ENCODE measurements at places on chromosomes 4 and X. TPM values are rescaled to one million over a fixed set of nuclear protein-coding genes. Genes with fewer than 3 reads are reported as not detected.

- H3K4me1 ChIP-seq = no peaks in the 10 kb centered on the region
- H3K36me3 ChIP-seq = no peaks in the 10 kb centered on the region
- no peaks in the 10 kb centered on the region for H3K27me3 ChIP-seq
- H3K27ac ChIP-seq = no peak overlapping the region
These were observed 514.6 kb upstream of the KLHL4 start for GRCh38 chrX:87003031-87003430.

MCF2 gene
- not detected for total RNA-seq

DNA sequence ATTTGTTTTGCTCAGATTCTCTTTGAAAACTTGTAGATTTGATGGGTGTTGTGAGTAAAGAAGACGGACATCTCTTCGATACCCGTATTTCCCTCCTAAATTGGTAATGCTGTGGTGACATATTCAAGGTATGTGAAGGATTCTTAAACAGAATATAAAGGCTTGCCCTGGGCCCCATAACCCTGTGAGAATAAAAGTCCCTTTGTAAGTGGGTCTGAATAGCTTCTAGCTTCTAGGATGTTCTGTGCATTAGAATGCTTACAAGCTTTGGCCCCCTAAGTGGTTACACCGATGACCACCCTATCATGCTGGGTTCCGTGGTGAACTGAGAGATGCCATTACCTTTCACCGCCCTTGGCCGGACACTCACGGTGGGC is 574 bp upstream of the MOB1B start:
- no peaks in the 10 kb centered on the region for H3K4me1 ChIP-seq
- no peaks in the 10 kb centered on the region for H3K27me3 ChIP-seq
- no peak for DNase-seq
- peak overlapping the region; percentile 60 for H3K4me3 ChIP-seq
- H3K36me3 ChIP-seq = no peaks in the 10 kb centered on the region
- peak overlapping the region; percentile 56 for H3K27ac ChIP-seq

DNA sequence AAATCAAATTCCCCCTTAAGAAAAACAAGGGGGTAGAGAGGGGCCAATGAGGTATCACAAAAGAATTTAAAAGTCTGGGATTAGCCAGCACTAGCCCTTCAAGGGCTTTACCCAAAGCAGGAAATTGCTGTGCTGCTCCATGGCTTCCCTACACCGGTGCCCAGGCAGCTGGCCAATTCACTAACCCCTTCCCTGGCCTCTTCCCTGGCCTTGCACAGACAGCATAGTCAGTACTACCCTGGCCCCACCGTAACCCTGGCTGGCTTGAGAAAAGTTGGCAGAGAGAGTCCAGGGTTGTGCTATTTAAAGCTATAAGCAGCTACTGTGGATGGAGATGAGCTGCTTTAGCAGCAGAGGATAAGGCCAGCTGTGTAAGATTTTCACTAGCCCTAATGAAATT is 43.1 kb downstream of the ADAMTS3 start:
- H3K4me3 ChIP-seq = no peak overlapping the region
- H3K36me3 ChIP-seq = no peaks in the 10 kb centered on the region
- H3K4me1 ChIP-seq = no peaks in the 10 kb centered on the region

- no peaks in the 10 kb centered on the region for H3K36me3 ChIP-seq
- no peaks in the 10 kb centered on the region for H3K27me3 ChIP-seq
- no peaks in the 10 kb centered on the region for H3K4me1 ChIP-seq
- no peak overlapping the region for H3K4me3 ChIP-seq
- DNase-seq = no peak
These were observed 33.4 kb downstream of the COX18 start for GRCh38 chr4:73036123-73036522.

- DNase-seq = no peak
- no peaks in the 10 kb centered on the region for H3K27me3 ChIP-seq
- H3K4me1 ChIP-seq = no peaks in the 10 kb centered on the region
- H3K27ac ChIP-seq = no peak overlapping the region
These were observed 46.2 kb upstream of the TXK start for GRCh38 chr4:48180234-48180633.

GRCh38 chrX:102712981-102713625 is 855 bp downstream of the GPRASP2 start:
- no peaks in the 10 kb centered on the region for H3K36me3 ChIP-seq
- H3K4me1 ChIP-seq = no peaks in the 10 kb centered on the region
- H3K27ac ChIP-seq = no peak overlapping the region
- DNase-seq = no peak
- peak overlapping the region; percentile 64 for H3K4me3 ChIP-seq

ACE2 gene
- 2.5 TPM for total RNA-seq

ANOS1 gene
- 2.5 TPM for total RNA-seq

GRCh38 chr4:77155631-77156452 is 1.2 kb upstream of the CCNG2 start:
- H3K36me3 ChIP-seq = no peaks in the 10 kb centered on the region
- H3K4me1 ChIP-seq = peaks cover 9% of the 10 kb centered on the region
- H3K4me3 ChIP-seq = peak overlapping the region; percentile 74
- peak overlapping the region; percentile 88 for H3K27ac ChIP-seq
- H3K27me3 ChIP-seq = no peaks in the 10 kb centered on the region

- H3K36me3 ChIP-seq = no peaks in the 10 kb centered on the region
- H3K4me3 ChIP-seq = peak overlapping the region; percentile 65
- H3K4me1 ChIP-seq = peaks cover 46% of the 10 kb centered on the region
- DNase-seq = peak; percentile 57
- H3K27me3 ChIP-seq = no peaks in the 10 kb centered on the region
These were observed 29.0 kb downstream of the NOP14 start for GRCh38 chr4:2934077-2934812.

FAM199X gene
- total RNA-seq = 9.9 TPM

CFP gene
- 1.1 TPM for total RNA-seq

CPLX1 gene
- total RNA-seq = not detected

DNA sequence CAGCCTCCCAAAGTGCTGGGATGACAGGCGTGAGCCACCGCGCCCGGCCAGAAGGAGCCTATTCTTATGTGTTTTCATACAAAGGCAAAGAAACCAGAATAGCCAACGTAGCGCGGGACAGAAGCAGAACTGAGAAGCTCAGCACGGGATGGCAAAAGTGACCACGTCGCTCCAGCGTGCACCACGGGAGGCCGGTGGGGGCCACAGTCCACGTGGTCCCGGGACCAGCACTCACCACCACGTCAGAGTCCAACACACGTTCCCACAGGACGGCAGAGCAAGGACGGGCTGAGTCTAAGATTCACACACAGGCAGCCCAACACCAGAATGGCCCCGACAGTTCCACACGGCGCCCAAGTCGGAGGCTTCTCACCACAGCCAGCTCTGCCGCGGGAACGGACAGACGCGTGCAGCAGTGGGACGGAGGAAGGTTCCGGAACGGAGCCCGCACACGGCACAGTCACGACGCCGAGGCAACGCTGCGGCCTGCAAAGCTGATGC is 18.8 kb upstream of the GTPBP6 start:
- no peaks in the 10 kb centered on the region for H3K4me1 ChIP-seq
- H3K27me3 ChIP-seq = no peaks in the 10 kb centered on the region
- DNase-seq = no peak
- H3K4me3 ChIP-seq = no peak overlapping the region
- no peak overlapping the region for H3K27ac ChIP-seq

GAGE12E gene
- not detected for total RNA-seq

- DNase-seq = no peak
- H3K36me3 ChIP-seq = no peaks in the 10 kb centered on the region
- no peak overlapping the region for H3K27ac ChIP-seq
- no peaks in the 10 kb centered on the region for H3K27me3 ChIP-seq
These were observed 73.9 kb downstream of the REELD1 start for GRCh38 chr4:146288193-146288592.

TCEANC gene
- total RNA-seq = 9.1 TPM

GRCh38 chrX:94686071-94686470 is 1012.1 kb downstream of the FAM133A start:
- no peak overlapping the region for H3K27ac ChIP-seq
- H3K4me1 ChIP-seq = no peaks in the 10 kb centered on the region
- DNase-seq = no peak
- no peak overlapping the region for H3K4me3 ChIP-seq

CHRDL1 gene
- total RNA-seq = 9.4 TPM

- DNase-seq = no peak
- H3K4me3 ChIP-seq = no peak overlapping the region
- H3K27me3 ChIP-seq = no peaks in the 10 kb centered on the region
- peaks cover 89% of the 10 kb centered on the region for H3K36me3 ChIP-seq
These were observed 7.7 kb downstream of the AKAP17A start for GRCh38 chrX:1598876-1599790.

DNA sequence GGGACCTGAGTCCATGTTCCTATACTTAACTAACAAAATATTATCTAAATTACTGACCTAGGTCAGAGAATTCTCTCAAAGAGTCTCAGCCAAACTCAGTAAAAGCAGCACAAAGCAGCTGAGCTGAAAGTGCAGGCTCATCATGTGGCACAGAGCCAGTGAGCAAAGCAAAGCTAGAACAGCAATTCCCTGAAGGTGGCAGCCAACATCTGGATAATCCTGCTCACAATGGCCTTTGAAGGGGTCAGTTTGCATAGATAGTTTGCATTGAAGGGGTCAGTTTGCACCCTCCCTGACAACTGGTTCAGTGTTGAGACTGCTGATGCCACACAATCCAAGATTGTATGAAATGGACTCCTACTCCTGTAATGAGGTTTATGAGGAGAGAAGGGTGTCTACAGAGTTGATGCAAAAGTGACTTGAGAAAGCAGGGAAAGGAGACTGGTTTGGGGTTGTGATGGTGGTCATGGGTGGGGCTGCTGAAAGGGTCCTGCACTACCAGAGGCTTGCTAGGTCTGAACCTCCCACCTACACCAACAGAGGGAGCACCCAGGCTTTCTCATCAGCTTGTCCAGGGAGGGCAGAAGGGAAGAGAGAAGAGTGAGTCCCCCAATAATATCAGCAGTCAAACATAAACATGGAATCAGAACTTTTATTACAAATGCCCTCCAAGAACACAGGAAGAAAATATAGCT is 39.7 kb downstream of the TRIM61 start:
- DNase-seq = no peak
- H3K27ac ChIP-seq = no peak overlapping the region
- H3K4me1 ChIP-seq = no peaks in the 10 kb centered on the region
- no peaks in the 10 kb centered on the region for H3K36me3 ChIP-seq
- H3K27me3 ChIP-seq = no peaks in the 10 kb centered on the region

DNA sequence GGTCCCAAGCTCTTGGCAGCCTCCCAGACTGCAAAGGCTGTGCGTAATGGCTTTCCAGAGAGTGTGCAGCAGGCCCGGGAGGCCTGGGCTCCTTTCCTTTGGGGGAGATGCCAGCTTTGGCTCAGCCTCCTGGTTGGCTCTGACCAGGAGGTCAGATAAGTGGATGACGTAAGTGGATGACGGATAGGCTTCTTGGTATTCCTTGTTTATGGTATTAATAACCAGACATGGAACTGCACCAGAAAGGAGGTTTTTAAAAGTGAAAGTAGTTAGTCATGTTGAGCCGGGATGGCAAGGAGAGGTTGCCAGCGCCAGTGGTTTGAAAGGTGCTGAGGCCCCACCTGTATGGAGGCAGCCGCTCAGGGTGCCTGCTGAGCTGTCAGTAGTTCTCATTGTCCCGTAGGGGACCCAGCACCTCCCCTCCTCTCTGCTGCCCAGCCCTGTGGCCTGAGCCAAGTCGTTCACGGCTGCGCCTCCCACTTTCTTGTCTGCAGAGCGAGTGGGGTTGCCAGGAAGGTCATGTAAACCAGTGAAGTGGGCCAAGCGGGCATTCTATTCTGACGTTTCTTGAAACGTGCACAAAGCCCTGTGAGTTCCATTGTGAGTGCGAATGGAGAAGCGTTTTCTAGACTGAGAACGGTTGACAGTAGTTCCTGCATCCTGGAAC is 28.7 kb upstream of the STOX2 start:
- no peaks in the 10 kb centered on the region for H3K27me3 ChIP-seq
- H3K36me3 ChIP-seq = no peaks in the 10 kb centered on the region
- no peak overlapping the region for H3K4me3 ChIP-seq
- DNase-seq = no peak

Data from Peyer's patch (tissue), 4 donors.